ENCODE measurements at places on chromosomes 7 and 10.
A peak's percentile ranks its signal among the peaks of the same experiment; 100 is the strongest.

GRCh38 chr7:135894816-135895215 lies 82.3 kb downstream of the MTPN start:
- no peak for DNase-seq

GRCh38 chr10:91616137-91616536 lies 16.7 kb downstream of the PPP1R3C start:
- DNase-seq, result no peak

DNA sequence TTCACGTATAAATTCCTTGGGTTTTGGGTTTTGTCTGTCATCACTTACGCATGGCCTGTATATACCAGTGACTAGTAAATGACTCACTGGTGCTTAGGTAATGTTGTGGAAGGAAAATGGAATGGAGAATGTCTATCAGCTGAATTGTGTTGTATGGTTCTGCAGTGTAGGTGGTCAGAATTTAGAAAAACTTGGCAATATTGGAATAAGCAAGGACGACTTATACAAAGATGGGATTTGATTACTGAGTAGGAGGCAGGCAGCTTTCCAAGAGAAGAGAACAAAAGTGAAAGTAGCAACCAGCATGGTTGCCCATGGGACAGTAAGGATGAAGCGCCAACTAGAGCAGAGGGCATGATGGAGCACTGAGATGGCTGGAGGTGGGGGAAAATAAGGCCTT lies 168.6 kb upstream of the CSTF2T start:
- no peak for DNase-seq

DNA sequence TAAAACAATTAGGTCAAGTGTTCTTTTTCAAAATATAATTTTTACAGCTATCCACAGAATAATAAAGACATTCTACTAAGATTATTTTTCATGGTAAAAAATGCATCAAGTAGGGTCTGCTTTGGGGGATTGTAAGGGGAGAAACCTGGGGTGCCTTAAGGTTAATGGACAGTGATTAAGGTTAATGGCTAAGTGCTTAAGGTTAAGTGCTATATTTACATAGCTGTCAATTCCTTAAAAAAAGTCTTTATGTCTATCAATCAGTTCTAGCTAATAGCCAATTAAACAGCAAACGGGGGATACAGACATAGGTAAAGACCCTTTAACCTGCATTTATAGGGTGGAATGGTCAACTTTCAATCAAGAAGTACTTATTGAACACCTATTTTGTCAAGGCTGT lies 284.5 kb upstream of the SEMA3A start:
- DNase-seq, result no peak

GRCh38 chr10:15369256-15370211 lies 1.6 kb downstream of the FAM171A1 start:
- no peak for DNase-seq

GRCh38 chr7:117612637-117613036 lies 132.8 kb downstream of the CFTR start:
- no peak for DNase-seq

- DNase-seq, result no peak
Observed at GRCh38 chr7:72037516-72037915, 374.6 kb downstream of the CALN1 start.

- no peak for DNase-seq
Observed at GRCh38 chr7:146053492-146053891, 63.1 kb upstream of the CNTNAP2 start.

DNA sequence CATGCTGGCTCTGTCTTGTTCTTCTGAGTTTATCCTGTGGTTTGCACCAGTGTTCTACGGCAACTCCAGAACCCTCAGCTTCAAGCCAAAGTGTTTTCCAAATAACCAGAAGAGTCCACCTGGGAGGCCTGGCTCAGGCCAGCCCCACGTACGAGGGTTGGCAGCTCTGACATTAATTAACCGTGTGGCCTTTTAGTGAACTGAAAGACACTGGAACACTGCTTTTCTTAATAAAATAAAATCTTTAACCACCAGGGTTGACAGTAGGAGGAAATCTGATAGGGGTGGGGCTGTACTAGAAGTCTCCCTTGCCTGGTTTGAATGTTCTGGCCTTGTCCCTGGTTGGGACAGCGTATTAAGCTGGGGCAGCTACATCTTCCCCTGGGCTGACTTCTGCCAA lies 64.9 kb downstream of the SYPL1 start:
- no peak for DNase-seq

DNA sequence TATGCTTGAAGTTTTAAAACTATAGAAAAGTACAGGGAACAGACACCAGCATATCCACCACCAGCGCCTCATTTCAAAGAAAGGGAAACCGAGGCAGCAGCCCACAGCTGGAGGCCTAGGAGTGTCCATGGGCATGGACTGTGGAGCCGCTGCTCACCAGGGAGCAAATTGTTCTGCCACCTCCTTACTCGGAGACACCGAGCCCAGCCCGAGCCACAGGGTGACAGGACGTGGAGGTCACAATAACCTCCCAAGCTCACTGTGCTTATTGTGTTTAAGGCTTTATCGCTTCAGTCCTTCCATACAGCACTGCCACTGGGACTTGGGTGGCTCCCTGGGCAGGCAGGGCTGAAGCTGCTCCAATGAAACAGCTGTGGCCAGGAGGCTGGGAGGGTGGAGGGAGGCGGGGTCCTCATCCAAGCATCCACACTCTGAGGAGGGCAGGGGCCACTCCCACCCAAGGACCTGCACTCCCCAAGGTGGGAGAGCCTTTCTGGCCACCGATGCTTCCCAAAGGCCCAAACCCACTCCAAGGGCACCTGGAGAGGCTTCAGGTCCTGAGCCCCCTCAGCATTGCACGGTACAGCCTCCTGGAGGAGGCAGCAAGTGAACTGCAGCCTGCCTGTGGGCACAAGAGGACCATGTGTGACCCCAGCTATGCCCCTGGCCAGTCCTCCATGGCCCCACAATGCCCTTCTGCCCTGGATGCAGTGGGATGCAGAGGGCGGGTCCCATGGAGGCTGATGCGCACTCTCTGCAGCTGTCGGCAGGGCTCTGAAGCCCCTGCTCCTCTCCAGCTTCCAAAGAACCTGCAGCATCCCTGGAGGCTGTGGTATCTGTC lies 38.7 kb upstream of the RET start:
- DNase-seq, result no peak

DNA sequence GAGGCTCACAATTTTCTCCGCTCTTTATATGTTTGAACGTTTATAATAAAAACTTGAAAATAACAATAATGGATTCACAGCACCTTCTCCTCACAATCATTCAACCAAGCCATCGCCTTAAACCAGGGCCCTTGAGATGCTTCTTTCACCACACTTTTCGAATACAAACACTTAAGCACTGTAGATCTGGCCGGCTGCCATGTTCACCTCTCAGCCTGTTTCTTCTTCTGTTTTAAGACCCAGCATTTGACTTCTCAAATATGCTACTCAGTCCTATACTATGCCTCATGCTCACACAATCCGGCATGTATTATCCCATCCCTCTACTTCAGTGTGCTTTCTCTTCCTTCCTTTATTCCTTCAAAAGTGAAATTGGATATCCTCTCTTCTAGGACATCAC lies 280.6 kb downstream of the TFEC start:
- peak; percentile 35 for DNase-seq

GRCh38 chr10:61063034-61063433 lies 119.0 kb upstream of the RHOBTB1 start:
- no peak for DNase-seq

DNA sequence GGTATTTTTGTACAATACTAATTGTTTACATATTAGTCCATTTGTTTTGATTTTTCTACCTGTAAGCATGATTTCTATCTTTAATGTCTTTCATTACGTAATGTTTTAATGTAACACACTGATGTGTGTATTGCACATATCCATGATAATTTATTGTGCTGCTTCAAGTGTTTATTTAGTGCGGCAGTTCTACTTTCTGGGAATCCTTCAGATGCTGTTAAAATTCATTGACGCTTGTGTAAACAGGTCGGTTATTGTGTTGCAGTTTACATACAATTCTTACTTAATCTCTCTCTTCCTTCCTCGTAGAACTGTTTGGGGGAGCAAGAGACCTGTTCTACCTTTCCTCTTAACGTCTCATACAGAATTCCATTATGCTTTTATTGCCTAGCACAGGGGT lies 6.9 kb downstream of the TMEM60 start:
- no peak for DNase-seq

GRCh38 chr7:56811081-56811480 lies 321.2 kb downstream of the ZNF479 start:
- DNase-seq, result no peak

GRCh38 chr10:28815681-28816080 lies 138.4 kb downstream of the BAMBI start:
- no peak for DNase-seq

GRCh38 chr10:116418389-116418788 lies 9.3 kb upstream of the PNLIPRP3 start:
- DNase-seq, result no peak

- no peak for DNase-seq
Observed at GRCh38 chr10:105844241-105844640, 1203.2 kb downstream of the SORCS3 start.

- DNase-seq, result no peak
Observed at GRCh38 chr7:30785786-30786185, 14.6 kb downstream of the MINDY4 start.
